Type B pancreatic cell (in vitro differentiated cells): ENCODE measurements at places on chromosomes 3 and 15.

DNA sequence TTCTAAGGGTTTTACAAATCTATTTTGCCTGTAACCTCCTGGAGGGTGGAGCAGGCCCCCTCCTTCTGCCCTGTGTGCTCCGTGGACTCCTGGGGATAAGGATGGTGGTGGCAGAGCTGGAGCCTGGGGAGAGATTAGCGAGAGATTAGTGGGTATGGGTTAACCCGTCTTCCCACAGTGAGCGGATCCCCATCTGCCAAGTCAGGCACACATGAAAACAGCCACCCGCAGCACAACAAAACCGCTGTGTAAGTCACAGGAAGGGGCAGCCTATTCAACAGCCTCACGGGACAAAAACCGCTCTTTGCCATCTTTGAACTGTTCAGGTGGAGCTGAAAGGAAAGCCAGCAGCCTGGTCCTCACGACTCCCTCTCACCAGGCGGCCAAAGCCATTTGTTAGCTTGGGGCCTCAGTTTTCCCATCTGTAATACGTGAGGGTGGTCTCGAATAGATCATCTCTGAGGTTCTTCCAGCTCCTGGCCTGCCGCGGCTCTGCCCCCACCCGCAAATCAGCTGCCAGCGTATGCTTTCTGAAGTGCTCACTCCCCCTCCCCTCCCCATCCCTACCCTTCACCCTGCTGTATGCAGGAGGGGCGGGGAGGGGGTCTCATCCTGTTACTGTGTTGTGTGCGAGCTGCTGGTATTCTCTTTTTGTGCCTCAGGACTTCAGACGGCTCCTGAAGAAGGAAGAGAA is 43.6 kb downstream of the PDIA5 start:
- no peak for DNase-seq

DNA sequence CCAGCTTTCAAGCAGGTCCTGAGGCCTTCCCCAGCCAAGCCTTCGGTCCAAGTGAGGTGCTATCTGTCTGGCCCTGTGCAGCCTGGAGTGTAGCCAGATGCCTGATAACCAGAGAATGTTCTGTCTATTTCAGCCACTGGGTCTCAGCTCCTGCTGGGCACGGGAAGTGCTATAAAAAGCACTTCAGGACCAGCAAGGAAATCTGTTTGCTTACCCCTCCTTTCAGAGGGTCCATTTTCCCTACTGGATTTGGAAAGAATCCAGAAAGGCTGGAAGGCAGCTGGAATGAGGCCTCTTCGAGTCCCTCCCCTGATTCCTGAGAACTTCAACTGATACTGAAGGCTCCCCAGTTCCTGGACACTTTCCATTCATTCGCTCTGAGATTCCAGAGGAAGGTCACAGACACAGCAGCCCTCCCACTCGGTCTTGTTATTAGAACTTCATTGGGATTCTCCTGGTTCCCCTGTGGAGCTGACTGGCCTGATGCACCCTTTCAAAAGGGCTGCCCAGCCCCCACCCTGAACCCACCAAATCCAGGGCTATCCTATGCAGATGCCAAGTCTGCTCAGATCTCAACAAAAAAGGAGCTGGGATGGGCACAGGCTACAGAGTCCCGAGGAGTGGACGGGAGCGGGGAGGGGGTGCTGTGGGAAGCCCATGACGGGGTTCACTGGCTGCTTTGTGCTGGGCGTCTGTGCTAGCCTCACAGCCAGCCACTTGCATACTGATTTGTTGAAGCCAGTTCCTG is 70.4 kb downstream of the UMPS start:
- no peak for DNase-seq

DNA sequence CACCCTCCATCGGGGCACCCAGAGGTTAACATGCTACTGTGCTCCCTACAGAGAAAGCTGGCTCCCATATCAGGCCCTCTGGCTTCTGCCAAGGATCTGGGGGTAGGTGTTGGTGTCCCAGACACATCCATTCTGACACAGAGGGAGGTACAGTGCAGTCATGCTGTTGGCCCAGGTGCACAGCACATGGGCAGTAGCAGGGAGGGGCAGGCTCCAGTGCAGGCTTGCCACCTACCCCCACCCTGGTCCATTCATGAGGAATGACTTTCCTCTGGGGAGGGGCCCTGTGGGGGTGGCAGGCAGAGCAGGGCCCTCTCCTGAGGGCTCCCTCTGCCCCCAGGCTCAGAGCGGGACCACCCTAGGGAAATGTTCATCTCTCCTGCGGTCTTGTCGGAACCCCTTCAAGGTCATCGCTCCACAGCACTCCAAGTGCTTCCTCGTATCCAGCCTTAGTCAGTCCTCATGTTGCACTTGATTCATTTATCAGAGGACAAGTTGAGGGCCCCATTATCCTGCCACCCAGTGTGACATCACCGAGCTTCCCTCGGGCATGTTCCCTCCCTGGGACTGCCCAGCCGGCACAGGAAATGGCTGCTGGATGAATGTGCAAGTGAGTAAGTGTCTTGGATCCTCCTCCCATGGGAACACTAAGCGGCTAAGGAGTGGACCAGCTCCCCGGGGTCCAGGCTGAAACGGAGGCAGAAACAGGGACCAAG is 10.0 kb downstream of the DUSP7 start:
- no peak for DNase-seq

DNA sequence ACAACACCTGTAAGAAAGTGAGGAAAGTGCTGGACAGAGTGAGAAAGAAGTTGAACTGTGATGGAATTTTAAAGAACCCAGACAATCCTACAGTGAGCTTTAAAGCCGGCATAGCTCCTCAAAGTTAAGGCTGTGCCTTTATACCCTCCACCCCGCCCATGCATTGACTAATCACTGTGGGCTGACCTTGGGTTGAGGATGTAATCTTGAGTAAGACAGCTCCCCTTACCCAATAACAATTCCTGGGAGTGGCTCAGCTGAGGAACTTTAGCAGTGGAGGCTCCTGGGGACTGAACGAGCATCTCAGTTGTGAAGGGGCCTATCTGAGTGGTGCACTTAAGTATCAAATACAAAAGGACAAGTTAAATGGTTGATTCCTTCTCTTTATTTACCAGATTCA is 35.7 kb upstream of the ZNF770 start:
- no peak for DNase-seq

- no peak for DNase-seq
Measured at GRCh38 chr3:187616307-187616972, 53.8 kb downstream of the SST start.

DNA sequence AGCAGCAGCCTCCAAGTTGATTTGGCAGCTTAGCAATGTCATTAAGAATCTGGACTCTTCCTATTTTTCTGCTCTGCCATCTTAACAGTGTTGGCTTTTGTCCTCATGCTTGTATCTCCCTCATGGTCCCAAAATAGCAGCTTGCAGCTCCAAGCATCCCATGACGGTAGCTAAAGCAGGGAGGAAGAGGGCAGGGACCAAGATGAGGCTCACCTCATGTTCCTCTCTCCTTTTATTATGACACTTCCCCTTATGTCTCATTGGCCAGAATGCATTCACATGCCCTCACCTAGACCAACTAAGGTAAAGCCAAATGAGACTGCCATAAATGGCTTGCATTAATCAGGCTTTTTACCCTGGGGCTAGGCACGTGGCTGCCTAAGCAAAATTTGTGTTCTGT is 382.4 kb downstream of the SHQ1 start:
- DNase-seq, result no peak

DNA sequence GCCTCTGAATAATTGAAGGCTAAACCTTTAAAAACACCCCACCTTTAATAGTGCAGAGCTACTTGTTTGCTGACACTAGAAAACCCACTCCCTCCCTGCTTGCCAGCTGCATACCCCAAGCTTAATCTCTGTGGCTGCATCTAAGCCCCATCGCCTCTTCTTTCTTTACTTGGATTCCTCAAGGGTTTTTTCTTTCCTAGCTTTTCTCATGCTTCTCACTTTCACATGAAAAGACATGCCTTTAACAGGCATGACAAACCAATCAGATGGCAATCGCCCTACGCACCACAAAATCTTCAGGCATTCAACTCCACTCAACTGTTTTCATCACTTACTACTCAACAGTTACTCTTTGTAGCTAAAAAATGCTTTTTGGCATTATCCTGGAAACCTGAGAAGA is 77.5 kb downstream of the PLD1 start:
- no peak for DNase-seq

DNA sequence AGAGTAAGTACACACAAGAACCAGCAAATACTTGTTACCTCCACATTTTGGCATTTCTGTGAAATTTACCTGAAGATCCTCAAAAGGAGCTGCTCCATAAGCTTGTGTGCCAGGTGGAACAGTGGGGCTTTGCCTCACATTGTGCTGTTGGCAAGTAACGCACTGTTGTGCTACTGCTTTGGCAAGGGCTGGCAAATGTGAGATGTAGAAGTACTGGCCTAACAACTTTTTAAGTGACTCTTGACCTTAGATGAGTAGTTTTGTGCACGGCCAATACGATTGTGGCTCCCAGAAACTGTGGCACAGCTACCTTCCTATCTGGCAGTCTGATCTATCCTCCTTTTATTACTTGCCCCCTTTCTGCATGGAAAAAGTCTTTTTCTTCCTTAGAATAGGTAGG is 337.0 kb downstream of the KCNH8 start:
- no peak for DNase-seq

DNA sequence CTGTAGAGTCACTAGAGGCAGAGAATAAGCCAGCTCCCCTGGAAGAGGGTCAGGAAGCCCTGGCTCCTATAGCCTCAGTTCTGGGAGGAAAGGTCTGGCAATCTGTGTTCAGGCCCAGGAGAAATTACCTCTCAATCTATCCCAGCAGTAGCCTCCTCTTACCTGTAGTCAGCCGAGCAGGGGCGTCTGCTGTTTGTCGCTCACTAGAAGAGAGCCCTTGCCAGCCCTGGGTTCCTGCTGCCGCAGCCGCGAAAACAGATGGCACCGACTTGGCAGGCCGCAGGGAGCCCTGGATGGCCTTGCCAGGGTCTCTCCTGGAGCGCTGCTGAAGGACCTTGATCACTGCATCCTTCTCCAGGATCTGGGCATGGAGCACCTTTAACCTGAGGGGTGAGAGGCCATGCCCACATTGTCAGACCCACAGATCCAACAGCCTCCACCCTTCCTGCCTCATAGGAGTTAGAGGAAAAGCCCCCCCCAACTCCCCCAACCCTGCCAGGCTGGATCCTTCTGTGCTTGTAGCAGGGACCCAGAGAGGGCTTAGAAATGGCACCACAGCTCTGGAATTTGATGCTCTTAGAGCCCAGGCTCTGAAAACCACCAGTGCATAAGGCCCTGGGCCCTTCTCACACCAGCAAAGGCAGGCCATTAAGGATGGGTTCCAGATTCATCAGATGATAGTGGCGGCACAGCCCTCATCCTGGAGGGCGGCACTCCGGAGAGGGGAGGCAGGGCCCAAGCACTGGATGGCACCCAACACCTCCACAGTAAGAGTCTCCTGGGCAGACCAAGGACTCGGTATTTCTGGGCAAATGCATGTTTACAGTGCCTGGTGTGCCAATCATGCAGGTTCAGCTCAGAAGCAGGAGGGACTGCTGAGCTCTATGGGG is 14.9 kb downstream of the AMOTL2 start:
- no peak for DNase-seq

DNA sequence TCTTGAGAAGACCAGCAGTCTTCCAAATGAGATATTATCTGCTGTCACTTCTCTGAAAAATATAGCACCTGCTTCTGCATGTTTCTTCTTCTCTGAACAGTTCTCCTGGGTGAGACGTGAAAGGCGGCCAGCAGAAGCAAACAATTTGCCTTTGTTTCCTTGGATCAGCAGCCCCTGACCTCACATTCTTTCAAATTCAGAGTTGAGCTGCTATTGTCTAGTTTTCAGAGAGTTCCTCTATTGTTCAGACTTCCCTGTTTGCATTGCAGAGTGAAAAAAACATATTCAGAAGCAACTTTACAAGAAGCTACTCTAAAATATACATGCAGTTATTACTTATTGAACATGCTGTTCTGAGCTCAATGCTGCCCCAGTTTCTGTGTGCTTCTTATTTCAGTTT is 653.6 kb downstream of the NAALADL2 start:
- no peak for DNase-seq

DNA sequence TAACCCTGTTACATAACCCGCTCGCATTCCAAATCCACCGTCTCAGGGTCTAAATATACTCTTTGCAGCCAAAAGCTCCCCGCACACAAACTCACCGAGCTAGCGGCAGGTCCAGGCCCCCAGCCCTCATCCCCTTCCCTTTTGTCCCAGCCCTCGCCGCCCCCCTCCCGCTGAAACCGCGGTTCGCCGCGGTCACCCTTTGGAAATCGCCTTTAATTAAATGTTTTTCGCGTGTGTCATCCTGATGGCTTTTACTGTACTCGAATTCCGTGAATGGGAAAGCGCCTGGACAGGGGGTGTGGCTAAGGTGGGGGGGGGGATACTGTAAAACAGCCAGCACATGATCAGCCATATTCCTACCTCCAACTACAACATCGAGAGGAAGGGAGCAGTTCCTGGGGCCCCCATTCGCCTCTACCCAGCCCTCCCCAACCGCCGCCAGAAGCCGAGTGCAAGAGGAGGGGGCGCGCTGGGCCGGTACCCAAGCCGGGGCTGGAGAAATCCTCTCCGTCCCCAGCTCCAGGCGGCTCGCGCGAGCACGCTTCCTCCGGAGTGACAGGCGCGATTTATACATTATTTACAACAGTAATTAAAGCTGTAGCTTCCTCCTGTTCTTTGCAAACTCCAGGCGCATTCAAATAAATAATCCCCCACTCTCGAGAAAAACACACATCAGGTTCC is 1.7 kb downstream of the RORA start:
- no peak for DNase-seq

GRCh38 chr3:159937561-159938166 is 51.0 kb upstream of the IL12A start:
- DNase-seq, result no peak

- DNase-seq, result no peak
Measured at GRCh38 chr15:85482894-85483293, 102.5 kb downstream of the AKAP13 start.

DNA sequence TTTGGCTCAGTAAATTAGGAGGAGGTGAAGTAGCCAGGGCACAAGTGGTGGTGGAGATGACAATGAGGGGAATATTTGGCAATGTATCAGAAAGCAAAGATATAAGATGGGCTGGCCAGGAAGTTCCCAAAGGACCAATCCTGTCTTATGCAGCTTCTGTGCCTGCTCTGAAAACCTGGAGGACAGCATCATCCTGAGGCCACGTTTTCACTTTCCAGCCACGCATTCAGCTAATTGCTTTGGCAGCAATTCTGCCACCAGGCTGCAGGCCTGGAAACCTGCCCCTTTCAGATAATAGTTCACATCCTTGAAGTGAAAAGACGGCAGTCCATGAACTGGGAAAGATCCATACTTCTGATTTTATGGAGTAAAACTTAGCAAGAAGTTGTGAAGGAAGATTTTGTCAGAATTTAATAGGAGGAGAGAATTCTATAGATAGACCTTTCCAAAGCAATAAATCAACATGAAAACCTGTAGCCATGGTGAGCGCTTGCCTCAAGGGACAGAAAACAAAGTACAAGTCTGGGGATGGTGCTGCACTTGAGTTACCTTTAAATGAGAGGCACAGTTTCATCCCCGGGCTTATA is 682.5 kb downstream of the GRM7 start:
- no peak for DNase-seq

DNA sequence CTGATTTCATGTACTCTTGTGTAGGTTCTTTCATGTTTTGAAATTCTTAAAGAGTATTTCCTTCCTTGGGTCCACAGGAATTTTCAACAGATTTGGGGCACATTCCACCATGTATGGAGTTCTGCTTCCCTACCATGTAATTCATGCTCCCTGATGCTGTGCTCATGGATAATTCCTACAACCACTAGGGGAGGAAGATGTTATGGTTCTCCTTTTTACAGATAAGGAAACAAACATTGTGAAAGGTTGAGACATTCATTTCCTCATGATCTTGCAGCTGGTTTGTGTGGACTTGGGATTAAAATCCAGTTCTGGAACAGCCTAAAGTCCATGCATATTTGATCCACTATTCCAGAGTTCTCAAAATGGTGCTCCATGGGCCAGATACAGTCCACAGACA is 174.9 kb upstream of the FRMD4B start:
- no peak for DNase-seq

- no peak for DNase-seq
Measured at GRCh38 chr3:156693166-156693565, 18.8 kb downstream of the TIPARP start.
